ENCODE measurements at places on chromosomes 1 and 21. TPM values are rescaled to one million over a fixed set of nuclear protein-coding genes. Genes with fewer than 3 reads are reported as not detected.

Gene MPL
- 0.84 TPM for polyA plus RNA-seq

Gene IFI6
- polyA plus RNA-seq, result 21.2 TPM

Gene C1orf87
- 0.29 TPM for polyA plus RNA-seq

- no peak for DNase-seq
These were observed 14.8 kb downstream of the ATP1B1 start for GRCh38 chr1:169121146-169121923.
